ENCODE measurements at places on chromosomes 7 and 10.

GRCh38 chr7:94028768-94029167, 24.6 kb upstream of the BET1 start:
- DNase-seq = no peak

DNA sequence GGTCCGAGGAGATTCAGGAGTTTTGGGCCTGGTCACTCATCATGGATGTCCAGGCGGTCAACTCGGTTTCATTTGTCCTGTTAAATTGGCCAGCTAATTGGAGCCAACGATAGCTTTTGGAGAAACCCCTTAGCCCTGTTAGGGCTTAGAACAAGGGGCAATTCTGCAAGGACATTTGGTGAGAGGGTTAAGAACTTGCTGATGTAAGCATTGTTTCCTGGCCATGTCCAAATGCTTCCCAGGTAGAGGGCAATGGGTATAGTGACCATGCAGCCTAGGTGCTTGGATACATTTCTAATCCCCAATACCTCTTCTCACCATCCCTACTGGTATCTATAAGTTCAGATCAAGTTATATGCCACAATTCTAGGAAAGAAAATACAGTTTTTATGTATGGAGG, 131.5 kb downstream of the RPS24 start:
- DNase-seq = no peak

- no peak for DNase-seq
These were observed 69.1 kb downstream of the C10orf120 start for GRCh38 chr10:122630526-122630925.

- no peak for DNase-seq
These were observed 539 bp upstream of the MKLN1 start for GRCh38 chr7:131327049-131327625.

DNA sequence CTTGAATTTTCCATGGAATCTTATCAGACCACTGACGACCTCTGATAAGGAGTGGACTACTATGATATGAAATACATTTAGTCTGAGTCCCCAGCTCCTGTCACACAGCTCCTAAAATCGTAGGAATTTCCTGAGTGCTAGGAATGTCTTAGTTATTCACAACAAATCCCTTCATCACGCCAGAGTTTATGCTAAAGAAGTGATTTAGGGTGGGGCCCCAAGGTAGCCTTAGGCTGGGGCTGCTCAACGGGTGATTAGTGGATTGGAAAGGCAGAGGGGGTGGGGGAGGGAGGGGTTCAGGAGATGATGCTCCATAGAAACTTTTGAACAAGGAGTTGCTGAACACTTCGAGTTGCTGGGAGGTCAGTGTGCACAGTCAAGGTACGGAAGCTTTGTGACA, 7.0 kb upstream of the TET1 start:
- DNase-seq = no peak

GRCh38 chr10:116737627-116738327, 4.6 kb downstream of the HSPA12A start:
- DNase-seq = no peak

DNA sequence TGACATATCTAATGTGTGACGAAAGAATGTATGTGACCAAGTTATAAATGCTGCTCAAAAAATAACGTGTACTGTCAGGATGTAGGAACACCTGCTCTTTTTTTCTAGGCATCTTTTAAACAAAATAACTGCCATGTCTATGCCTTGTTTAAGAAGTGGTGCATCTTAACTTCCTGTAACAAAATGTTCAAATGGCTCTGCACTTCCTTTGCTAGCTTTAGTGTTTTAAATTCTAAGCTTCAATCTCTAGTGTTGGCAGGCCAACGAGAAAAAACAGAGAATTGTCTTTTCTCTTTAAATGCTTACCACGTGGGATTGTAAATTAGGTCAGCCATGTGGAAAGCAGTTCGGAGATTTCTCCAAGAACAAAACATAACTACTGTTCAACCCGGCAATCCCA, 14.6 kb upstream of the PDSS1 start:
- no peak for DNase-seq

GRCh38 chr10:51117053-51117660, 42.9 kb downstream of the PRKG1 start:
- DNase-seq = no peak

DNA sequence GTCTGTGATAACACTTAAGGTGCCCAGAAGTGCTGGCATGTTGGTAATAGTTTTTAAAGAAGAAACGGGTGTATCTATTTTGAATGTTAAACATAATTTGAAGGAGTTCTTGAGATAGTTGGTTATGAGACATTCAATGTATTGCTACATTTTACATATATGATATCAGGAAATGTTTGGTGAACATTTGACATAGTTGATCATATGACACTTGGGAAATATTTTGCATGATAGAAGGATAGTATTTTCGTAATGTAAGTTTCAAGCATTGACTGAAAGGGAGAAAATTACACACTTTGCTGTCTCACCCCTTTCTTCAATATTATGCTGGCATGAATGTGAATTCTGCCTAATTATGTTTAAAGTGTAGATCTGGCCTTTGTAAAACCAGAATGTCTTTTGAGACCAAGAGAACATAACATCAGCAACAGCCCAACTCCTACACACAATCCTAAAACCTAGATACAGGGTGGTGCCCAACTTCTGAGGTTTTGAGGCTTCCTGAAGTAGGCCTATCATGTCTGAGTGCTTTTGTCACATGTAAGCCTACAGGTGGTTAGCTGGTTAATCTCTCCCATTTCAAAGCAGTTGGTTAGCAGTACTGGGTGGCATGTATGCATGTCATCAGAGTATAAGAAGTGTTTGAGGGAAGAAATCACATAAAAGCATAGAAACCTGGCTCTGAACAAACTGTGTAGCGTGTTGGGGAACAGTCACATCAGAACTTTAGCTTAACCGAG, 2.1 kb downstream of the ADD3 start:
- peak; percentile 37 for DNase-seq

DNA sequence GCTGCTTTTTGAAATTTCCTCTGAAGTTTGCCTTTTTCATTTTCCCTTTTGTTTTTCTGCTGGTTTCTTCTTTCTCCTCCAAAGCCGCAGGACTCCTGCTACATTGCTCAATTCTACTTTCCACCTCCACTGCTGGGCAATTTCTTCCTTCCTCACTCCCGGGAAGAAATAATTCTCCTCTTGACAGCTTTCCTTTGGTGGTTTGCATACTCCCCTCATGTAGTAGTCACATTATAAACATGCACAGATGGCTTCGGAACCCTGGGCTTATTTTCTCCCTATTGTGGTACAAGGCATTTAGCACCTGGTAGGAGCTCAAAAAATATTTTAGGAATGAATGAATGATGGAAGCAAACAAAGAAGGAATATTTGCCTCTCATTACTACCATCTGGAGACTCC, 977.2 kb downstream of the LRMDA start:
- DNase-seq = no peak

DNA sequence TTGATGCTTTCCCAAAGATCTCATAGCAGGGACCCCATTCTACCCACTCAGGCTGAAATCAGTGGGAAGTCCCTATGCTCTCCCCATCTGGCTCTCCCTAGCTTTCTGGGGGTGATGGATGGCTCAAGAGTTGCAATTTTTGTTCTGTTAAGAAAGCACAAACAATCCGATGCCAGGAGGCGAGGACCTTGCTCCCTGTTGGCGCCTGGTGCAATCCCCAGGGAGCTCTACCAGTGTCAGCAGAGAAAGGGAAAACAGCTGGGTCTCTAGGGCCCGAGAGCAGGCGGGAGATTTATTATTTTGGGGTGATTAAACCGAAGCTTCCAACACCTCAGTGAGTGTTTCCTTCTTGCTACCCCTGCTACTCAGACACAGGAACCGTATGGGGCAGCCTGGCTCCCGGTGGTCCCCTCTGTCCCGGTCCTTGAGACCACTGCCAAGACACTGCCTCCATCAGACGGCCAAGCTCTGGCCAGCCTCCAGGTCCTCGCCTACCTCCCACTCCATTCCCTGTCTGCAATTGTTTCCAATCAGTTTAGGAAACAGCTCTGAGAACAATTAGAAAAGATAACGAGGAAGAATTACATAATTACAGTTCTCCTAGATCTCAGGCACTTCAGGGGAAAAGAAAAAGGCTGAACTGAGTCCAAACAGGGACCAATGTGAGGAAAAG, 147.9 kb downstream of the PLXNA4 start:
- no peak for DNase-seq

GRCh38 chr10:50498465-50498864, 125.3 kb downstream of the SGMS1 start:
- no peak for DNase-seq

DNA sequence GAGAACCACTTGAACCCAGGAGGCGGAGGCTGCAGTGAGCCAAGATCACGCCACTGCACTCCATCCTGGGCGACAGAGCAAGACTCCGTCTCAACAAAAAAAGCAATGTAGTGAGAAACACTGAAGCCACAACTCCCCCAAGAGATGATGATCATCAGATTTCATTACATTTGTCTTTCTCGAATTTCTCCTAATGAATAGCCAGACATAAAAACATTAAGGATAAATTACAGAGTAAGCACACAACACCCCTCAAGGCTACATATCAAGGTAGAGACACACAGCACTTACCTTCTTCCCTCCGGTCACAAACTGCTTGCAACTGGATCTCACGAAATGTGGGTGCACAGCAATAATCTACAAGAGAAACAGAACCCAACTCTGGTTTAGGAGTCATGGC, 91.5 kb downstream of the VPS41 start:
- DNase-seq = no peak

- DNase-seq = no peak
These were observed 123.3 kb downstream of the PRPF18 start for GRCh38 chr10:13709931-13710650.

DNA sequence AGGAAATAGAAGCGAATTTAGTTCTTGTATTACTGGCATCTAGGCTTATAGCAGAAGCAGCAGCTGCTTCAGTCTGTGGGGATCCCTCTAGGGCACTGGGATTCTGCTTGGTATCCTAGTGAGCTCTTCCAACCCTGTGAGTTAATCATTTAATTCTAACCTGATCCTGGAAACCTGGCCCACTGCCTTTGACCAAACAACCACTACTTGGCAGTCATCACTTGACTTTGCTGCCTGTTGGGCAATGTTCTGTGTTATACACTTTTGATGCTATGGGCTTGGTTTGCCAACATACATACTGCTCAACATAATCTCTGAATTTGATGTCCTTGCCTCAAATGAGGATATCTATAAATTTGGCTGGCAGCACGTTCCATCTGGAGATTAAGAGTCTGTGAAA, 813.4 kb downstream of the ANKRD7 start:
- no peak for DNase-seq

- no peak for DNase-seq
These were observed 604 bp downstream of the MXI1 start for GRCh38 chr10:110207805-110208613.

- no peak for DNase-seq
These were observed 2.1 kb downstream of the FAM20C start for GRCh38 chr7:194252-195009.

DNA sequence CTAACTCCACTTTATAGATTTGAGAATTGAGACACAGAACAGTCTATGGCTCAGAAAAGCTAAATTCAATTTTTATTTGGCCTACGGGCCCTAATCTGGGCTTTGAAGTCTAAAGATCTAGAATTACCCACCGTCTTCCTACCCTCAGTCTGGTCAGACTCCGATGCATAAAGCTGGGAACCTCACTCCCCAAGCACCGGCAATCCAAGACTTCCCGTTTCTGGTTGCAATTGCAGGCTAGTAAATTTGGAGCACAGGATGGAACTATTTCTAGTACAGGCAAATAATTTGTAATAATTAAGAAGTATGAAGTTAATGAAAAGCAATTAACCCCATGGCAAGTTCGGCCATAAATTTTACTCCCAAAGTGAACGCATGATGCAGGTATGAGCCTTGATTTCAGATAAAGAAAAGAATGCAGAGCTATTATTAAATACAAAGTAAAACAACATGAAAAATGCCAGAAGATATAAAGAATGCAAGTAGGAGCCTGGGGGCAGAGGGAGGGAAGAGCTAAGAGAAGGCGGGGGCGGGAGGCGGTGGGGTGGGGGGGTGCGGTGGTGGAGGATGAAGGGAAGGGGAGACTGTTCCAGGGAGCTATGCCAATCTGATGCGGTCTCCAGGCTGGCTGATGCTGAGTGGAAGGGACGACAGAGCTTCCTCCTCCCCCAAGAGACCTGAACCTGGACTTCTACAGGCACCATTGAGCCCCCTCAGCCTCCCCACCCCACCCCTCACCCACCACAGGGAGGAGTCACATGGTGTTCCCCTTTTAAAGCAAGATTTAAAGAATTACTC, 45.1 kb downstream of the BPGM start:
- DNase-seq = no peak

GRCh38 chr10:69096045-69096444, 8.1 kb downstream of the SRGN start:
- no peak for DNase-seq

DNA sequence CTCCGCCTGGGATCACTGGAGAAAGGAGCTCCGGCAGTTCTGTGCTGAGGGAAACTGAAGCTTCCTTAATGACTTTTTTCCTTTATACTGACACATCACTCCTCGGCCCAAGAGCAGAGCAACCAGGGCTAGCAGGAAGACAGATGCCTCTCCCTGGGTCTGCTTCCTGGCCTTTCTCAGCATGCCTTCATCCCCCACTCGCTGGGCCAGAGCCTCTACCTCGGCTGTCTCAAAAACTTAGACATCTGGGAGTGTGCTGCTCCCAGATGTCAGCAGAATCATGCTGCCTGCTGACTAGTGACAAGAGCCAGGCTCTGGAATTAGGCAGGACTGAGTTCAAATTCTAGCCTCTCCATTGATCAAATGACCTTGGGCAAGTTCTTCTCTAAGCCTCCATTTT, 24.4 kb upstream of the LRRC4 start:
- no peak for DNase-seq

- DNase-seq = no peak
These were observed 13.1 kb downstream of the PLEKHA1 start for GRCh38 chr10:122387572-122387971.

DNA sequence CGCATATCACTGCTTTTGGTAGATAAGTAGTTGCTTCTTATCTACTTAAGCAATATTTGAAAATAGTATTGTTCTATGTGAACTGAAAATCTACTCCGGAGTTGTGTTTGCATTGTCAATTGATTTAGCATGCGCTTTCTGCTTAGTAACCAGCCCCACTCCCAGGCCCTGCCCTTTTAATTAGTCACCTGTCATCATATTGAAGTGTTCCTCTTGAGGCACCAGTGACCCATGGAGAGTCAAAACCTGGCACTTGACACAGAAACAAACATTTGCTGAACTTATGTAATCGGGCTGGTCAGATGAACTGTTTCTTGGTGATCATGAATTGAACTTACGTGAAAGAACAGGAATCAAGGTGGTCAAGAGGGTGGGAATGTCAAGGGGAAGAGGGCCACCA, 27.8 kb upstream of the CDHR3 start:
- DNase-seq = no peak

DNA sequence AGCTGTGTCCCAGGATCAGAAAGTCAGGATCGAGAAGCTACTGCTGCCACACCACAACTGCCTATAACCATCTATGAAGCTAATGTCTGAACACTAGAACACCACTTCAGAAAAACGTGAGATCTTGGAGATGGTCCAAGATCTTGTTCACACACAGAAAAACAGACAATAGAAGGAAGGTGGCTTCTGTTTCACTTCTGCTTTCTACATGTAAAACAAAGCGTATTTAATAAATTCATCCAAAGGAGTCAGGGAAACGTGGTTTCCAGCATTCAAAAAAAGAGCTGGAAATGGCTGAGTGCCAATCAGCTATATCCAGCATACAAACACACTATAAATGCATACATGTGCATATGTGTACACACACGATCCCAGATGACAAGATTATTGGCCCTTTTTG, 70.2 kb upstream of the CCDC71L start:
- no peak for DNase-seq

- DNase-seq = no peak
These were observed 76.7 kb upstream of the COMTD1 start for GRCh38 chr10:75312440-75312839.
